ENCODE measurements at places on chromosomes 7 and 10.

- DNase-seq: no peak
Observed at GRCh38 chr7:70489813-70490212, 642.1 kb upstream of the GALNT17 start.

GRCh38 chr7:3518546-3518945 lies 217.5 kb downstream of the SDK1 start:
- no peak for DNase-seq

DNA sequence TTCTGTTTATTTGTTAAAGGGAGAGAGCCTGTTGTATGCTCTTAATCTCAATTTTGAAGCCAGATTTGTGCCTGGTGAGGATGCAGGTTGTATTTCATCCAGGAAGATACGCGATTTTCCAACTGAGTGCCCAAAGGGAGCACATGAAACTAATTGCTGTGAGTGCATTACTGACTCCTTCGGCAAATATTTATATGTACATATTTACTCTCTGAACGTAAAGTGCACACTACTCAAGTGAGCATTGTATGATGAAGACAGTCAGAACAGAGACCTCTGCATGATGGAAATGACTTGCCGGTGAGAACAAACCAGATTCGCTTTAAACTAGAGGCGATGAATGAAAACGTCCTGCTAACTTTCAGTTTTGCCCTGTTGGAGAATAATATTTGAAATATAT lies 130.1 kb downstream of the MALRD1 start:
- no peak for DNase-seq

- DNase-seq: no peak
Observed at GRCh38 chr7:119046068-119046467, 821.6 kb downstream of the ANKRD7 start.

DNA sequence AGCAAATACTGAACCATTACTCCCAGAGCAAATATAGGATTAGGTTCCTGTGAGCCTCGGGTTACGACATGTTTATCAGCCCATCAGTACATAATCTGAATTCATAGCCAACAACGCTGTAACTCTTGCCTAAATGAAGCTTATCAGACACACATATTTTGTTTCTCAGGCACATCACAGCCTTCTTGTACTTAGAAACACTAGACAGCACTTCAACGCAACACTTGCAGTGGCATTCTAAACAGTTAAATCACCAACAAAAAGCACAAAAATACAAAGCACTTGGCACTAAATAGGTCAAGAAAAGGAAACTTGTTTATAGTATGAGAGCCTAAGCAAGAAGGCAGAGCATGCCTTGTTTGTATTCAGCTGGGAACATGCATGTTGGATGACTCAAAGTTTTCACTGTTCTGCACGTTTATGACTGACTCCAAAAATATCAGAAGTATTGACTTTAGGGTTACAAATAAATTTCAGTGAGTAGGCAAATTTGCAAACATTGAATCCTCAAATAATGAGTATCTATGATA lies 75.0 kb downstream of the VPS50 start:
- DNase-seq: no peak

- DNase-seq: no peak
Observed at GRCh38 chr10:125633517-125633999, 49.4 kb downstream of the TEX36 start.

- DNase-seq: peak; percentile 17
Observed at GRCh38 chr10:71547876-71548846, 151.4 kb downstream of the CDH23 start.

- DNase-seq: no peak
Observed at GRCh38 chr10:102546606-102547320, 43.0 kb downstream of the SUFU start.

Data from globus pallidus (tissue), 1 donor.